Brain pericyte (primary cell): ENCODE measurements at places on chromosomes 7 and 10.

- no peak for DNase-seq
These were observed 30.1 kb upstream of the TNPO3 start for GRCh38 chr7:129084801-129085551.

DNA sequence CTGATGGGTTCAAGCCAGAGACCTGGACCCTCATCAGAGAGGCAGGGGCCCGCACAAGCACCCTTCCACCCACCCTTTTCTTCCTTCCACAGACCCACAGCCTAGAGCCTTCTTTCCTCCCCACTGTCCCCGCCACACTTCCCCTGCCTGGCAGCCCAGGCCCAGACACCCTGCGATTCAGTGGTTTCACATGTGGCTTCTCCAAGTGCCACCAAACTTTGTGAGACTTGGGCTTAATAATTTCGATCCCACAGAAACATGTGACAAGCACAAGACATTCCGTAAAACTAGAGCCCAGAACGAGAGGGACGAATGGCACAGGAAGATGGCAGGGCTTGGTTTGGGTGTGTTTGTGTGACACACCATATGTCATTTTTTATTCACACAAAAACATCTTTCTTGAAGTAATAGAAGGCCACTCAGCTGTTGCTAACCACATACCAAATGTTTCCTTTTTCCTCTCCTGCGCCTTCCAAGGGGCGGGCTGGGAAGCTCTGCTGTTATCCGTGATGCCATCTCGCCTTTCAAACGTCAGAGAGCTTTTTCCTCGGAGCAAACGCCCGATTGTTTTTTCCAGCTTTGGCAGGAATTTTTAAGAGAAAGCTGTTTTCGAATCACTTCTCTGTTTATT is 162.9 kb downstream of the GRK5 start:
- peak; percentile 58 for DNase-seq

GRCh38 chr7:25663877-25664276 is 435.6 kb upstream of the NPVF start:
- no peak for DNase-seq

DNA sequence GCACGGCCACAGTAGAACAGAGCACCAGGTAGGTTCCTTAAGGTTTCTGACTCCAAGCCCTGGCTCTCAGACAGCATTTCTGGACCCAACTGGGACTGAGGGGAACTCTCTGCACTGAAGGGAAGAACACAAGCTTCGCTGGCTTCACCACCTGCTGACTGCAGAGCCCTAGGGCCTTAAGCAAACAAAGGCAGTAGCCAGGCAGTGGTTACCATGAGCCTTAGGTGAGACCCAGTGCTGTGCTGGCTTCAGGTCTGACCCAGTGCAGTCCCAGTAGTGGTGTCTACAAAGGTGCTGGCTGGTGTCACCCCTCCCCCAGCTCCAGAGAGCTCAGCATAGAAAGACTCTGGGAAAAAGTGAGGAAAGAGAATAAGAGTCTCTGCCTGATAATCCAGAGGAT is 59.5 kb downstream of the SIRT1 start:
- no peak for DNase-seq

- no peak for DNase-seq
These were observed 3.2 kb upstream of the SERPINE1 start for GRCh38 chr7:101123703-101124068.

- DNase-seq, result peak; percentile 47
These were observed 175.1 kb downstream of the ZMYND11 start for GRCh38 chr10:310371-310770.

DNA sequence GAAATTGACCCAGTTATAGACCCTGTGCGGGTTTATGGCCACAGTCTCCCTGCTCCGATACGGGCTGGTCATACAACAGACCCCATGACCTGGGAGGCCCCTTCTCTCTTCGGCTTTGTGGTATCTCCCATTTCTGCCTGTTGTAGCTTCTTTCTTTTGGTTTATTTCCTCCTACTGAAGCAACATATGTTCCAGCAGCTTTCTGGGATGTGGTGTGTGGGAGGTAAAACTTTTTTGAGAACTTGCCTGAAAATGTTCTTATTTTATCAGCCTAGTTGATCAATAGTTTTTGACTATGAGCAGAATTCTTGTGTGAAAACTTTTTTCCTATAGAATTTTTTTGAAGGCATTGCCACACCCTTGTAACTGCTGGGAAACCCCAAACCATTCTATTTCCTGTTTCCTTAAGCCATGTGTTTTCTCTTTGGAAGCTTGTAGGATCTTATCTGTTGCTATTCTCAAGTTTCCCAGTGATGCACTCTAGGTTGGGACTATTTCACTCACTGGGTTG is 80.0 kb downstream of the DAGLB start:
- DNase-seq, result no peak

DNA sequence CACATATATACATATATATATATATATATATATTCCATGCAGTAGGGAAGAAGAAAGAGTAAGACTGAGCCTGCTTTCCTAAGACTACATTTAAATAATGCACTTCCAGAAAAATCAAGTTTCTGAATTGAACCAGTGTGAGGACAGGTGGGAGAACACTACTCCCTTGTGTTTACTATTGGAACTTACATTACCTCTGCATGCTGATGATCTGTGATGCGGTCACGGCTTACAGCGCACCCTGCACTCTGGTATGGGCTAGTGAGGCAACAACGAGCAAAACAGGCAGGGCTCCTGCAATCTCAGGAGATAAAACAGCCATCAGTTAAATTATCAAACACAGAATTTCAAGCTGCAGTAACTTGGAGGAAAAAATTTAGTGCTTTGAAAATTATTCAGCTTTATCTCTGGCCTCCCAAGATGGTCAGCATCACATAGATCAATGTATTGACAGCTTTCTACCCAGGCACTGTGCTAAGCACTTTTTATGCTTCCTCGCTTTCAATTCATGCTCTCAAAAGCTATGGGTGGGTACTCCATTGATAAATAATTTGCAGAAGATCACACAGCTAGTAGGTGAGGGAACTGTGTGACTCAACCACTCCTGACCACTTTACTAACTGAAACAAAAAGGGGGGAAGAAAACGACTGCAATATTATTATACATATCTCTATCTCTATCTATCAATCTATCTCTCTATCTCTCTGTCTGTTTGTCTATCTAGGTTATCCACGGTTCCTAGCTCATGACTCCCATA is 20.5 kb upstream of the SLC16A12 start:
- DNase-seq, result no peak

GRCh38 chr7:13179011-13179582 is 491.7 kb downstream of the ARL4A start:
- DNase-seq, result no peak

DNA sequence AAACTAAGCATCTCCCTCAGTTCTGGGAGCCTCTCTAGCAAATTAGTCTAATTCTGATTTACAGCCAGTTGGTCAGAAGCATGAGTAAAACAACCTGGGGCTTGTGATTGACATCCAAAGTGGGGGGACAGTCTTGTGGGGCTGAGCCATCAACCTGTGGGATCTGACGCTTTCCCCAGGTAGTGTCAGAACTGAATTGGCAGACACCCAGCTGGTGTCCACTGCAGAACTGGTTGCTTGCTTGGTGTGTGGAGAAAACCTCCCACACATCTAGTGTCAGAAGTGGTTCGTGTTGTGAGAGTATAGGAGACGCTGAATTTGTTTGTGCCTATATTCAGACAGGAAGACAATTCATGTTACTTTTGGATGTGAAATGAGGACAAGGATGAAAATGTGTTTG is 92.2 kb upstream of the PDCD4 start:
- DNase-seq, result no peak

GRCh38 chr7:16193631-16194030 is 227.7 kb downstream of the CRPPA start:
- DNase-seq, result no peak

GRCh38 chr7:74479961-74480829 is 26.5 kb downstream of the GTF2IRD1 start:
- peak; percentile 64 for DNase-seq

GRCh38 chr10:119595676-119596515 is 868 bp downstream of the TIAL1 start:
- no peak for DNase-seq

DNA sequence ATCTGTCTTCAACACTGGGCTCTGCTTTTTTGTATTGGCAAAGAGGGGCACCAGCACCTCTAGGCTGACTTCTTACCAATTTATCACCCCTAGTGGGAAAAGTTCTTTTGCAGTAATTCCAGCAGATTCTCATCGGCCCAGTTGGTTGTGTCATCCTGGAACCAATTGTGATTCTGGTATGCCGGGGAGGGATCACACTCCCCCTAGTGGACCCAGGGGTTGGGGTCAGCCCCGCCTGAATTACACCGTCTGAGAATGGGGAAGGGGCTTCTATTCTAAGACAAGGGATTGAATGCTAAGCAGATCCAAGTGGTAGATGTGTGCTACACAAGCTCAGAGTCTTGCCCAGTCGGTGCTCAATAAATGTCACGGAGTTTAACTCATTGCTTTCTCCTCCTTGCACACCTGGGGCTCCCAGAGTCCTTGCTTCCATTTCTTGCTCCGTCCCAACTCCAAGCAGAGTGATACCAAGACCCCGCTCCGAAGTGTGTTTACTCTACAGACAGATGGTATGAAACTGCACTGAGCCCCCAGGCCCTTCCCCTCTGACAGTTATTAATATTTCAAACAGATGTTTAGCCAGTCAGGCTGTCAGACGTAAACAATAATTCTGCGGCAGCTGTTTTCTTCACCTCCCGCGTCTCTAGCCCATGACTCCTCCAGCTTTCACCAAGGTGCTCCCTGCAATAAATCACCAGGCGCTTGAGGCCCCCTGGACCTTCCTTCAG is 71.9 kb downstream of the C10orf105 start:
- DNase-seq, result no peak

DNA sequence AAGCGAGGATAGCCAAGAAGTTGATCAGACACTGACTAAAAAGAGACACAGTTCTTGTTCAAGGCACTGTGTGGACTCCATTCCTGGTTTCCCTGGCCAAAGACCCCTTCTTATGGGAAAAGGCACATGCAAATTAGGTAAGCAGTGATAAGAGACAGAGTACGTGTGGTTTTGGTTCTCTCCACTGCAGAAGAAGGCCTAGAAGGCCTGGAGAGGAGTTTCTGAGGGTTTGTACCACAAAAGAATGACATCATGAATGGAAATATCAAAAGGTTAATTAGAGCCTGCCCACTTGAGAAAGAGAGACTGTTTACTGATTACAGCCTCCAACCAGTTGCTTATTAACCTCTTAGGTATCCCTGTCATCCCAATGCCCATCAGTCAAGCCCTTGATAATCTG is 137.5 kb downstream of the ZNF365 start:
- no peak for DNase-seq

DNA sequence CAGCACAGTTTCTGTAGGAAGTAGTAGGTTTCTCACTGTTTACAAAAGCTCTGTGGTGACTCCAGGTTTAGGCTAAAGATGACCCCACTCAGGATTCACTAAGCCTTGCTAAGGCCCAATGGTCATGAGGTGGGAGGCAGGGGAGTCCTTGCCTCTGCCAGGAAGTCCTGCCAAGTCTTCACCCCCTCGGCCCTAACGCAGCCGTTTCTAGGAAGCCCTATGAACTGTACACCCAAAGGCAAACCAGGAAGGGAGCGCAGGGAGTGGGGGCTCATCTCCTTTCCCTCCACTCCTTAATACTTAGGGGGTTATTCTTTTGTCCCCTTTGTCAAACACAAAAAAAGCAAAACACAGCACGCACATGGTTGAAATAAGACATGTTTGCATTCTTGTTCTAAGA is 64.6 kb downstream of the CTBP2 start:
- DNase-seq, result no peak

DNA sequence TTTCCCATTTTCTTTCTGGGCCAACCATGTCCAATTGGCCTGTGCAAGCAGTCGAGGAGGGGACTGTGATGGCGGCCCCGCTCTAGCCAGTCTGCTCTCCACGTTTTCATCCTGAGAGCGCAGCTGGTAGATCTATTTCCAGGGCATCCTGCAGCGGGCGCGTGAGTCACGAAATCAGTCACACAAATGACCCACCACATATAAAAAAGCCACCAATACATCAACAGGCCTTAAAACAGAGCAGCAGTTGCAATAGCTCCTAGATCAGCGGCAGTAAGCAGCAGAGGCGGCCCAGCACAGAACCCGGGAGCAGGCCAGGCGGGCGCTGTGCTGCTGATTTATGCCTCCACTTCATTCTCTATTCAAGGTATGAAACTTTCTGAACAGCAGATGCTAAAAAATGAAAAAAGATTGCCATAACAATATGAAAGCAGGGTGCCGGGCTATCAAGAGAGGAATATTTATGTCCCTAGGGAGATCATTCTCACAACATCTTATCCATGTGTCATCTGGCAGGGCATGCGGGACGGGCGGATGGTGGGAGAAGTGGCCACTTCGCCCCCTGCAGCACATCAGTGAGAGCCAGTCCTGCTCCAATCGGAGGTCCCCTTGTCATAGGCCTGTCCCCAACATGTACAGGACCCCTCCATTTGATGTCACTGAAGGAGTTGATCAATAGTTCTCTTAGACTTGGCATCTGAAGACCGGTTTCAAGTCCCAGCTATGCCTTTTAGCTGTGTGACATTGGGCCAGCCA is 98.0 kb upstream of the GPR26 start:
- no peak for DNase-seq

GRCh38 chr10:11823122-11823988 is at the start of gene PROSER2:
TSS of gene PROSER2 (plus strand) at chr10:11823356. CDS start at chr10:11852078, 28,722 bp downstream.
- no peak for DNase-seq

DNA sequence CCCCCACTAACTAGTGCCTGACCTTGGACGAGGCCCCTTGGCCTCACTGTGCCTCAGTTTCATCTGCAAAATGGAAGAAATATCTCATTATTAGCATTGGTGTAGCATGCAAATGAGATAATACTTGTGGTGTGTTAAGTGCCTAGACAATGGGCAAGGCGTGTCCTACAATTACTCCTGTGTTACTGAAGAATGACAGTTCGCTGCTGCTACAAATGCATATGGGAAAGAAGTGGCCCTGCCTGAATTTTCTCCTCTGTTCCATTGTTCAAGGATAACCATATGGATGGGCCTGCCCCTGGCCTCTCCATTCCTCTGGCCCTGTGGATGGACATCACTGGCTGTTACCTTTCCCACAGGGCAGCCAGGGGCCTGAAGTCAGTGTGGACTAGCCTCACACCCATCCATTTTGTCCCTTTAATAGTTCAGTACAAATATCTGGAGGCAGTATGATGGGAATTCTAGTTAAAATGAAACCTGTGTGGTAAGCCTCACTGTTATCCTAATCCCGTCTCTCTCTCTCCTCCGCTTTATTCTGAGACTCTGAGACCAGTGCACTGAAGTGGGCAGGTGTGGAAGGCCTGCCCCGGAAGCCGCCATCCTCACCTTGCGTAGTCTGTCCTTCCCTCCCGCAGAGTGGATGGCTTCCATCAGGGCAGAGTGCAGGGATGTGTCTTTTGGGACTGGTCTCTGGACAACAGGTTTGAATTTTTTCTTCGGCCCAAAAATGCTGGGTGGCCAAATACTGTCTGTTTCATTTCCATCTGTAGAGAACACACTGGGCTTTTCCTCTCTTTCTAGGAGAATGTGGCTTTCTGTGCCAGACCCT is 244.6 kb upstream of the GRB10 start:
- DNase-seq, result no peak

- no peak for DNase-seq
These were observed 19.9 kb downstream of the TMEM72 start for GRCh38 chr10:44930904-44931620.

DNA sequence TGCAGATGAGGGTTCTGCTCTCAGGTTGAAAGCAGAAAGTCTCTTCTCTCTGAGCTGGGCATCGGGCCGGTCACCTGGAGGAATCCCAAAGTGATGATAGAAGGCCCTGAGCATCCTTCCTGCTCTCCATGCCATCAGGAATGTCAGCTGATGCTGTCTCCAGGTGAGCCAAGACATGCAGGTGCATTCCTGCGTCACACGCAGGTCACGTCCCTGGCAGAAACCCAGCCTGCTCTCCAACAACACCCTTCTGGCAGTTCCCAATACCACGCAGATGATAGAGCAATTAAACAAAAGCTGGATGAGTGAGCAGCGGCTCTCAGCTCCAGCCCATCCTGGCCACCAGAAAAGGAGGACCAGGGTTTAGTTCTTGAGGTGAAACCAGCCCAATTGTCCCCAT is 6.9 kb upstream of the WIPI2 start:
- no peak for DNase-seq
